Activated CD8-positive, alpha-beta T cell treated with anti-CD3 and anti-CD28 coated beads for 36 hours (primary cell): ENCODE measurements at places on chromosomes 1 and 21. TPM values are rescaled to one million over a fixed set of nuclear protein-coding genes. Genes with fewer than 3 reads are reported as not detected.

C1orf74 gene
- total RNA-seq, result 3.0 TPM

DNA sequence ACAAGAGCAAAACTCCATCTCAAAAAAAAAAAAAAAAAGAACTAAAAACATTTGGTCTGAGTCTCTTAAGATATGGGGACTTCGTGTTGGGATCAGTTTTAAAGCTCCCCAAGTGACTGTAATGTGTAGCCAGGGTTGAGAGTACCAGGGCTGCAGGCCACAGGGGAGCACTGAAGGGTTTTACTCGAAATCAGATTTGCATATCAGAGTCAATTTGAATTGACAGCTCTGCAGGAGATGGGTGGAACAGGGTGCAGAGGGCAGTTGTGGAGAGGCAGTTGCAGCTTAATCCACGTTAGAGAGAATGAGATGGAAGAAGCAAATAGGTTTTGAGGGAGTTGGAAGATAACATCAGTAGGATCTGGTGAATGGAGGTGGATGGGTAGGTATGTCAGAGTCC, 20.6 kb upstream of the ELOA start:
- H3K4me3 ChIP-seq, result no peak overlapping the region
- H3K36me3 ChIP-seq, result no peaks in the 10 kb centered on the region
- peaks cover 26% of the 10 kb centered on the region for H3K4me1 ChIP-seq
- no peaks in the 10 kb centered on the region for H3K27me3 ChIP-seq
- DNase-seq, result no peak

GRCh38 chr1:208808301-208808700, 564.1 kb upstream of the PLXNA2 start:
- H3K36me3 ChIP-seq, result no peaks in the 10 kb centered on the region
- H3K27me3 ChIP-seq, result peaks cover 8% of the 10 kb centered on the region
- no peak overlapping the region for H3K4me3 ChIP-seq
- no peak for DNase-seq

DNA sequence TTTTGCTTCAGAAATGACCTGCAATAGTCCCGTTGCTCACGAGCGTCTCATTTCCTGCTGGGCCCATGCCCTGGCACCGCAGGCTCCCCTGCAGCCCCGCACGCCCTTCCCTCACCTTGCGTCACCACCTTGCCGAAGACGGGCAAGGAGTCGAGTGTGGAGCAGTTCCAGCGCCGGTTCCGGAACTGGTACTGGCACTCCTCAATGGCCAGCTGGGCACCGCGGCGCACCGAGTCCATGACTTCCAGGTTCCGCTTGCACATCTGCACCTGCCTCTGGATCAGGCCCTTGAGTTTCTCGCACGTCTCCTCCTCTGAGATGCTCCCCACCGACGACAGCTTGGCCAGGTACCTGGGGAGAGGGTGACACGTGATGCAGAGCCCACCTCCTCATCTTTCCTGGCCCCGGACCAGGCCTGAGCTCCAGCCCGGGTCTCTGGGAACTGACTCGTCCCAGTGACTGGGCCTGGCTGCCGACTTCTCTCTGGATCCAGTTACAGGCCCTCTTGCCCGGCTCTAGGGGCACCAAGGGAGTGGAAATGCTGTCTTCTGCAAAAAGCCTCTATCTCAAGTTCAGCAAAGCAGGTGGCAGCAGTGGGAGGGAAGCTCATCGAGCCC, 13.3 kb downstream of the WNT4 start:
- no peak overlapping the region for H3K4me3 ChIP-seq
- H3K27ac ChIP-seq, result no peak overlapping the region
- no peak for DNase-seq
- no peaks in the 10 kb centered on the region for H3K27me3 ChIP-seq
- no peaks in the 10 kb centered on the region for H3K4me1 ChIP-seq
- H3K36me3 ChIP-seq, result no peaks in the 10 kb centered on the region

DNA sequence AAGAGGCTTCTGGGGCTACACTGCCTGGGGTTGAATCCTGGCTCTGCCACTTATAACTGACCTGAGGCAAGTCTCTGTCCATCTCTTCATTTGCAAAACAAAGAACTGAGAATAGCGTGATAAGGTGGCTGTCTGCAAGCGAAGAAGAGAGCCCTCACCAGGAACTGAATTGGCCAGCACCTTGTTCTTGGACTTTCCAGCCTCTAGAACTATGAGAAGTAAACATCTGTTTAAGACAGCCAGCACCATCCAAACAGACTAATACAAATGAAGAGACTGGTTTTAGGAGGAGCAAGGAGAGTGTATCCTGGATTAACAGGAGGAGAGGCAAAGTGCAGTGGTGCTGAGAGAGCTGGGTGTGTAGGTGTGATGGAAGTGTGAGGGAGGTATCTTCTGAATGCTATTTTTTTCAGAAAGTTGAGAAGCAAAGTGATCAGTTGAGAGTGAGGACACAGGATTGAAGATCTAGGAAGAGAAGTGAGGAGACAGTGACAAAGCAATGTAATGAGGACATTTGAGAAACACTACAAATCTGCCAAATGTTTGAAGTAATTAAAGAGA, 59.3 kb downstream of the CD58 start:
- H3K27ac ChIP-seq, result peak overlapping the region; percentile 66
- H3K36me3 ChIP-seq, result peaks cover 3% of the 10 kb centered on the region
- H3K4me3 ChIP-seq, result no peak overlapping the region

DNA sequence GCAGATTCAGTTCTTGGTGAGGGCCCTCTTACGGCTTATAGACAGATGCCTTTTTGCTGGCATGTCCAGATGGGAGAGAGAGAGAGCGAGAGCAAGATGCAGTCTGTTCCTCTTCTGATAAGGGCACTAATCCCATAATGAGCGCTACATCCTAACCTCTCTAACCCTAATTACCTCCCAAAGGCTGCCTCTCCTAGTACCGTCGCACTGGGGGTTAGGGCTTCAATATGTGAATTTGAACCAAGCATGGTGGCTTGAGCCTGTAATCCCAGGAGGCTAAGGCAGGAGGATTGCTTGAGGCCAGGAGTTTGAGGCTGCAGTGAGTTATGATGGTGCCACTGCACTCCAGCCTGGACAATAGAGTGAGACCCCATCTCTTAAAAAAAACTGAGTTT, 10.5 kb upstream of the SDE2 start:
- no peak for DNase-seq
- no peak overlapping the region for H3K27ac ChIP-seq
- no peak overlapping the region for H3K4me3 ChIP-seq
- no peaks in the 10 kb centered on the region for H3K27me3 ChIP-seq
- no peaks in the 10 kb centered on the region for H3K36me3 ChIP-seq
- H3K4me1 ChIP-seq, result peaks cover 12% of the 10 kb centered on the region

DNA sequence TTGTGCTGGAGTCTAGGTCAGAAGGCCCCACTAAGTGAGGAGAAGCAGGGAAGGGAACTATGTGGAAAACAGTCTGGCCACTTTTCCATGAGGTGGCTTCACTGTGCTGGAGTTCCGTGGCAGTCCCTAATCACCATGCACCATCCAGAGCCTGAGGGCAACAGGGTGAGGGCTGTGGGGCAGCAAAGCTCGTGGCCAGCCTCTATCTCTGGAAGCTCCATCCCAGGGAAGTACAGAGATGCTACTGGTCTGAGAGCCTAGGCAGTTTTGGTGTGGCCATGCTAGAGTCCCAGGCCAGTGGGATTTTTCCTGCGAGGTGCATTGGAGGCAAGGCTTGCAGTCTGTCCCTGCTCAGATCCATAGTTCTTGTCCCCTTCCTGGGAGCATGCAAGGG, 157.3 kb upstream of the LRRC7 start:
- no peaks in the 10 kb centered on the region for H3K36me3 ChIP-seq
- no peak overlapping the region for H3K4me3 ChIP-seq
- DNase-seq, result no peak
- H3K27ac ChIP-seq, result no peak overlapping the region
